Dermis microvascular lymphatic vessel endothelial cell (primary cell): ENCODE measurements at places on chromosomes 6 and 20.

GRCh38 chr6:98957450-98957849 is 9.7 kb upstream of the FBXL4 start:
- DNase-seq, result peak; percentile 76

DNA sequence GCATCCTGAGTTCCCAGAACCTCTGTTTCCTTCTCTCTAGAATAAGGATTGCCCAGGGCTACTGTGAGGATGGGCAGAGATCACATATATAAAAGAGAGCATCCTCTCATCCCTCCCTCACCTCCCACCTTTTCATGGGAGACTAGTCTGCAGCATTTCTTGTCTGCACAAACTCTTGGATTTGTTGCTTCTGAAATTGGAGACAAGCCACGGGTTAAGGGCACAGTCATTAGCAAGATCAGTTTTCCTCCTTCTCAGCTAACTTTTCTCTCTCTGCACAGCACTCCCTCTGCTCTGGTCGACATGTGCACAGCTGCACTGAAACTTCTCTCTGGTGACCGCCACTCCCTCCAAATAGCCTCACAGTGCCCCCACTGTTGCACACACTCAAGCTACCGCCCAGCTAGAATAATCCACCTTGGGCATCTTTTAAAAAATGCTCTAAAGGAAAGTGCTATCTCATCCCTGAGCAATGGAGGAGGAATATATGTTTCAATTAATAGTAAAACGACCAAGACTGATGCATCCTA is 50.9 kb upstream of the DUSP22 start:
- DNase-seq, result no peak

- DNase-seq, result peak; percentile 50
Measured at GRCh38 chr6:32852844-32853540, 512 bp downstream of the TAP1 start.

- peak; percentile 15 for DNase-seq
Measured at GRCh38 chr6:100880149-100880852, 828 bp downstream of the ASCC3 start.

GRCh38 chr6:31210123-31210522 is 39.6 kb upstream of the POU5F1 start:
- no peak for DNase-seq

GRCh38 chr6:110430236-110430635 is 14.9 kb upstream of the DDO start:
- no peak for DNase-seq

DNA sequence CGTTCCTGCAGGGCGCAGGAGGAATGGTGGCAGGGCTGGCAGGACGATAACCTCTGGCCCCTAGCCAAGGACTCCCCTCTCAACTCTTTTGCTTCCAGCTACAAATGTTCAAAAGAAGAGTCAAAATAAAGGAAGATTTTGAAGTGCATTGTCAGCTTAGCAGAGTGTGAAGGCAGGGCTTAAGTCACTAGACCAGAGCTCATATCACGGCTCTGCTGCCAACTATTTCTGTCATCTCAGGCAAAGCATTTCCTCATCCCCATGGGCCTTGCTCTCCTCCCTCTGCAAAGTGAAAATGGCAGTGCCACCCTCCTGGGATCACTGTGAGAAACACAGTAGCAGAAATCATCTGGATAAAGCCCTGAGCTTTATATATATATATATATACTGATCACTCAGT is 36.7 kb downstream of the CFAP61 start:
- no peak for DNase-seq

- no peak for DNase-seq
Measured at GRCh38 chr20:44302026-44302669, 8.9 kb downstream of the FITM2 start.

GRCh38 chr6:34324738-34325444 is 67.6 kb downstream of the NUDT3 start:
- DNase-seq, result no peak

- no peak for DNase-seq
Measured at GRCh38 chr6:140494321-140495108, 1120.1 kb upstream of the CITED2 start.

DNA sequence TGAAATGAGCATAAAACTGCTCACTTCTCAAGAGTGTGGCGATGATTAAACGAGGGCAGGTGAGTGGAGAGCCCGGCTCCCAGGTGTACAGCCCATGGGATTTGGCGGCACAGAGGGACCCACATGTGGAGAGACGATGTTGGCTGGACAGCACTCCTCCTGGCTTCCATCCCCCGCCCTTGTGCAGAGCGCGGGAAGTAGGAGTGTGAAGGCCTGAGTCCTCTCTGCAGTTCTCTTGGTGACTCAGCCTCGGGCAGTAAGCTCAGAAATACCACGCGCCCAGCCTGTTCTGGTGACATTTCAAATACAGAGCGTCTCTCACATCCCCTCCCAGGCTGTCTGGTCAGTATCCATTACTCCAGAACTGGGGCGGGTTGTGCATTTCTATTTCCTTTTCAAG is 94.2 kb upstream of the SRSF6 start:
- DNase-seq, result no peak

- no peak for DNase-seq
Measured at GRCh38 chr20:278607-279571, 11.7 kb downstream of the C20orf96 start.

DNA sequence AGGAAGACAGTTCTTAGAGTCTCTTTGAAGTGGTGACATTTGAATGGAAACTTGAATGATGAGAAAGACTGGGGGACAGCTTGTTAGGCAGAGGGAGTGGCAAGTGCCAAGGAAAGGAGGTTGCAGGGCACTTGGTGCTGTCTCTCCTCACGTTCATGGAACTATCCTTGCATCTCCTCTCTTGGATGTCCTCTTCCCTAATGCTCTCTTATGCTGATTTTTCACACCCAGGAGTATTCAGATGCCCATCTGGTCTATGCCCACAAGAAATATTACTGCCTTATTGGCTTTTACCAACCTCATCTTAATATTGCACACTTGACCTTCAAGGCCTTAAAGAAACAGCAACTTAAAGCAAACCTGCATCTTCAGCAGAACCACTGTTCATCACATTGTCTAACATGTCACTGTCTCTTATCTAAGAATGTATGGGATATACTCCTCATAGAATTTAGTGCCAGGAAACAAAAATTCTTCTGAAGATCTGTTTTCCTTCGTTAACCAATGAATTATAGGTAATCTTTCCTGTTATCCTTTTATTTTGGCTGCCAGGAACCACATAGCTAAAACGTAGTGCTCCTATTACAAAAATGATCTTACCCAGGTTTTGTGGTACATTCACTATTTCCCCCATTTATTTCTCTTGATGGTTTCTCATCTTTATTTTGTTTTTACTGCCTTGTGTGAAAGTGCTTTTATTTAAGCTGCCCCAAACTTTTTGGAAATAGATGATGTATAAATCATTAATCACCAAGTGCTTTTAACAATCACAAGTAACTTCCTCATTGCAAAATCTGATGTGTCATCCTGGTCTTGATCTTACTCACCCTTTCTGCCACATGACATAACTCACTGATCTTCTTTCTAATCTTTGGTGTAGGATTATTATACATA is 12.8 kb downstream of the RGS17 start:
- peak; percentile 49 for DNase-seq

- DNase-seq, result no peak
Measured at GRCh38 chr6:156868385-156868784, 91.2 kb downstream of the ARID1B start.

DNA sequence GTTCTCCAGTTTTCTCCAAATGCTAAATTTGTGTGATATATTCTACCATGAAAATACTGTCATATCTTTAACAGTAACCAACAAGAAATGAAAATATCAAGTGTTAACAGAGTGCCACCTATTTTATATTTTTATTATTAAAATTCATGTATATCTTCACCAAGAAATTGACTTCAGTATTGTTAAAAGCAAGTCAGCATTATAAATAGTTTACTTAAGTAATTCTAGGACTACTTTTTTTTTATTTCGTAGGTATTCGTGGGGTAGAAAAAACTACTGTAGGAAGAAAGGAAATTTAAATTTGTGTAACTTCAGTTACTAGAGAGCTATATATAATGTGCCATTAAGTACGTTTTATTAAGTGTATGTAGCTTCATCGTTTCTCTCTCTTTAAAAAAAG is 6.3 kb upstream of the MAN1A1 start:
- DNase-seq, result no peak

GRCh38 chr6:149560736-149561135 is 5.4 kb upstream of the GINM1 start:
- DNase-seq, result no peak

DNA sequence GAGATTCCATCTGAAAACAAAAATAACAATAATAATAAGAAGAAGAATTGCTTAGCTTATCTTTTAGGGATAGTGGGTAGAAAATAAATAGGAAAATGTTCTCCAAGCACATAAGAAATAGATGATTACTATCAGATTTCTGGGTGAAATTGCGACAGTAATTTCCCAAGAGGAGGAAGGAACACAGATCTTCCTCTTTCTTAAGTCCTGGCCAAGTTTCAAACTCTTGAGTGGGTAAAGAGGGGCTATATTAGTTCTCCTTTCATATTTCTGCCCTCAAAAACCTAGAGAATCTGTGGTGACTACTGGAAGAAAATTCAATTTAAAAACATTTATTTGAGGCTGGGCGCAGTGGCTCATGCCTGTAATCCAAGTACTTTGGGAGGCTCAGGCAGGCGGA is 63.7 kb downstream of the PHACTR2 start:
- DNase-seq, result no peak

DNA sequence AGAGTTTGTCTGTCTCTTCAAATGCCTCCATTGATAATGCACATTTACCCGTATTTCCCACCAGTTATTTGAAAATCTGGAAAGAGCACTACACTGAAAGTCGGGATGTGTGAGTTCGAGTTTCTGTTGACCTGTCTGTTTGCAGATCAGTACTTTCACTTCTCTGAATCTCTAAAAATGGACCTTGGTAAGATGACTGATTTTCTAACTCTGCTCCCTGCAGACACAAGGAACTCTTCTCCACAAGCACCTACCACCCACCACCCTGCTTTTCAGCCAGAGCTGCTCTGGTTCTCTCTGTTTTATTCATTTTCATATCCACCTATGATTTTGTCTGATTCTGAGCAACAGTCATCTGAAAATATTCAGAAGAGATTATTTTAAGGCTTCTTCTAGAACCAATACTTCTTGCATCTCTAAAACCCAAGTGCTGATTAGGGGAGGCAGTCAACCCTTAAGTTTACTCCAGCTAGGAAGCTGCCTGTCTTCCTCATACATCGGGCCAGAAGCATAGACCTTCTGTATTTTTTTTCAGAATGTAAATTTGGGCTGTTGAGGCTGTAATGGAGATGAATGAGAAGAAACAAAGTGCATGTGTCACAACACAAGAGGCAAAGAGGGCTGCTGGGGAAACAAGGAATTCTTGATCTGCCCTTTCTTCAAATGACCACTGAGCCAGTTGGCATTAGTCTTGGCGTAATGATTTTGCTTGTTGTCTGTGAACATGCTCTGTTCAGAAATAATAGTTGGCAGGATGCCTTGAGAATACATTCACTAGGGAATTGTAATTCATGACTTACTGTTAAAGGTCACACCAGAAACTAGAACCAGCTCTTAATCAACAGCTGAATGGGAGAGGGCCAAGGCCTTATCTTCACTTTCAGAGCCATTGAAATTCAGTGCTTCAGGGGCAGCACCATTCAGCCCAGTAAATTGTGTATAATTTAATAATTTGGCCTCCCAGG is 85.4 kb upstream of the MYLIP start:
- DNase-seq, result no peak

DNA sequence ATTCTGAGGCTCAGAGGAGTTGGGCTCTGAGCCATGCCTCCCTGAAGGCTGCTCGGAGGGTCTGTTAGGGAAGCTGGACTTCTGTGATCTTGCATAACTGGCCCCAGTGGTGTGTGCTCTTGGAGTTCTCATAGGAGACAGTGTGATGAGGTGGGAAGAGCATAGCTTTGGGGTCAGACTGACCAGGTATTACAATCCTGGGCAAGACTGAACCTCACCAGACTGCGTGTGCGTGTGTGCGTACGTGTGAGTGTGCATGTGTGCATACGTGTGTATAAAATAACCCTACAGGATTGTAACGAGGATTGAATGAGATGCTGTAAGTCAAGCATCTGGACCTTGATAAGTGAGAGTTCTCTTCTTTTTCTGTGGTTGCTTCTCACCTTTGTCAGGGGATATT is 10.0 kb downstream of the BPIFB2 start:
- DNase-seq, result no peak

GRCh38 chr6:167750956-167751358 is 75.8 kb upstream of the AFDN start:
- DNase-seq, result peak; percentile 17

DNA sequence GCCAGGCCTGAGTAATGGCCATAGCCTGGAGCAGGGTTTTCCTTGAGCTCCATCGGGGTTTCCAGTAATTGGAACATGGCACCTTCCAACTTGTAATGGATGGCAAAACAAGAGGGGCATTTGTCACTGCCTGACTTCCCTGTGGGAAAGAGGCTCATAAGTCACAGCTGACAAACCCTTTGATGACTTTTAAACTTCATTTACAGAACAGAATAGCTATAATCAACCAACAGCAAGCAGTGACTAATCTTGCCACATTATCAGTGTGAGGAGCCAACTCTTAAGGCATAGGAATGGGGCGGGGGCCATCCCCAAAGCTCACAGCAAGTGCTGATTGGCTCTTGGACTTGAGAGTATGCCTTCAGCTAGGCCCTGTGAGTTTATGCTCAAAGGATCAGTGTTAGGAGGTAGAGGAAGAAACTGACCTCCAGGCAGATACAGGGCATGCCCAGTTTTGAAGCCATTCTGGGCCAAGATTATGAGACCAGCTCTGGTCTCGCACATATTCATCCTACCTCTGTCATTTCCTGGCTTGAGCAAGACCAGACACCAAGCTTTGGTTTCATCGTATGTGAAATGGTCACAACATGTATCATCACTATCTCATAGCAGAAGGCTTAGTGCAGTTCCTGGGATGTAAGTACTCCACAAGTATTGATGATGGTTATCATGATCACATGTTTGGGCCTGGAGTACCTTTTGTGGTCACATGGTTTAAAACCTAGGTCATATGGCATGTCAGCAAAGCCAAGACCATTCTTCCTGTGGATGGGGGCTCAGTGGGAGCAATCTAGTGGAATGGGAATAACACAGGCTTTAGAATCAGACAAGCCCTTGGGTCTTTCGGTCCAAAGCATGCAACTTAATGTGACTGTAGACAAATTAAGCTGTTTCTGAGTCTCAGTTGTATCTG is 49.2 kb downstream of the EIF2S2 start:
- DNase-seq, result no peak

GRCh38 chr20:22904386-22904785 is 130.7 kb upstream of the SSTR4 start:
- no peak for DNase-seq

- no peak for DNase-seq
Measured at GRCh38 chr6:42735976-42736375, 9.9 kb downstream of the TBCC start.

DNA sequence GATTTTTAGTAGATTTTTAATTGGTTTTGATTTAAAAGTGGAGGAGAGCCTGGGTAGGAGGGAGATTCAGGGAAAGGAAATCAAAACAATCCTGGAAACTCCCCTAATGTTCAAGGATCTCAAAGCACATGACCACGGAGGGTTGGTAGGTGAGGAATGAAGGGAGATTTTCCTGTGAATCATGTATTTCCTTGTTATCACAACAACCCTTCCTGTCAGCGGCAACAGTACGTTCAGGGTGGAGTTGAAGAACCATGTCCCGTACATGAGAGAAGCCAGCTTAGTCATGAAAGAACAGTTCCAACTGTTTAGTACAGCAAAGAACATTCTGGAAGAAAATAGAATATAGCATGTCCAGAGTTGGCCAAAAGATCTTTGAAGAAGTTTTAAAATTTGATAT is 79.4 kb upstream of the SCAF8 start:
- peak; percentile 97 for DNase-seq
